ENCODE measurements at places on chromosomes 5 and 9. TPM values are rescaled to one million over a fixed set of nuclear protein-coding genes. Genes with fewer than 3 reads are reported as not detected.

GRCh38 chr9:96062031-96062430, 186.5 kb downstream of the ERCC6L2 start:
- no peak for DNase-seq

DNA sequence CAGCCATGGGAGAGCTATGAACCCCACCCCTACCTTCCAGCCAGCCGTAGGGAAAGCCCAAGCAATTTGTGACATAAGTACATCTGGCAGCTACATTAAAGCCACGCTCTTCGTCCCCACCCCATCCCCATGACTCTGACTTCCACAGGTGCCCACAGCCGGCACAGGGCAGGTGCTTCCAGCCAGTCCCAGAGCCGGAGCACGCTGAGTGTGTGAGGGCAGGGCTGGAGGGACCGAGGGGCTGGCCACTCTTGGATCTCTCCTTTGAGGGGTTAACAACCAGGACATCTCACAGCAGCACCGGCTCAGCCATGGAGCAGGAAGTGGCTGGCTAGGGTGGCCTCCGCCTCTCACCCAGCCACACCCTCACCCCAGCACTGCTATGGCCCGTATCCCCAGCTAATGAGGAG, 2.4 kb upstream of the FAM78A start:
- DNase-seq: peak; percentile 60

- no peak for DNase-seq
Measured at GRCh38 chr9:80651044-80651443, 1038.3 kb downstream of the TLE1 start.

DNA sequence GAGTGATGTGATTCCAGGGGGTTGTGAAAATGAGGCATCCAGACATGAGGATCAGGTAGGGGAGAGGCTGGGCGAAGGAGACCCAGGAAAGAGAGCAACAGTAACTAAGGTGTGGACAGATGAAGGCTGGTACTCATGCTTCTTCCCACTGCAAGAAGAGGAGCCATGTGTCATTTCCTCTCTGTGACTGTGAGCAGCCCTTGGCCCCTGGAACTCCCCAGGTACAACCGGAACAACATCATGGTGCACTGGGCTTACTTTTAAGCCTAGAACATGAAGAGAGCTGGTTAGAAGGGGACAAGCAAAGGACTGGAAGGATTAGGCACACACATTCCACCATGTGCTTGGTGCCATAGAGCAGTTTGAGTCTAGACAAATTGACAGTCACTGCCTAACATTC, 10.9 kb upstream of the IL12B start:
- DNase-seq: no peak

DNA sequence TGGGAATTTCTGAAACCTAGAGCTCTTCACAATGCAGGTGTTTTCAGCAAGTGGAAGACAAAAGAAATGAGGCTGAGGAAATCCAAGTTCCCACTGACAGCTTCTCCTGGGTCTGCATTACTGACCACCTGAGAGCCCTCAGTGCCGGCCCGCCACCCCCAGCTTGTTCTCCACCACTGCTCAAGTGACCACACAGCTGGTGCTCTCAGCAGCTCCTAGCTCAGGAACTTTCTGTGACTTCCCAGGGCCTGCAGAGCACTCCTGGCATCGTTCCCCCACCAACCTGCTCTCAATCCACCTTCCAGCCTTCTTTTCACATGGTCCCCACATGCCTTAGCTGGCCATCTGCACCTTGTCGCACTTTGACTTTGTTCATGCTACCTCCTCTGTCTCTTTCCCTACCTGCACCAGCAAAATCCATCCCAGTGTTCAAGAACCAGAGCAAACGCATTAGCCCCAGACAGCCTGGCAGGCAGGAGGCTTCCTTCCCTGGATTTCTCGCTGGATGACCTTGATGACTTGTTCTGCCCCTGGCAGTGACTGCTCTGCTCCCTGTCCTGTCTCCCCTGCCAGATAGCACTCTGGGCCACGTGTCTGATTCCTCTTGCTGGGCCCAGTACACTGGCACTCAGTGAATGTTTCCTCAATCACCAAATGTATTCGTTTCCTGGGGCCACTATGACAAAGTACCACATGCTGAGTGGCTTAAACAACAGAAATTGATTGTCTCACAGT, 35.1 kb upstream of the NANS start:
- DNase-seq: no peak

DNA sequence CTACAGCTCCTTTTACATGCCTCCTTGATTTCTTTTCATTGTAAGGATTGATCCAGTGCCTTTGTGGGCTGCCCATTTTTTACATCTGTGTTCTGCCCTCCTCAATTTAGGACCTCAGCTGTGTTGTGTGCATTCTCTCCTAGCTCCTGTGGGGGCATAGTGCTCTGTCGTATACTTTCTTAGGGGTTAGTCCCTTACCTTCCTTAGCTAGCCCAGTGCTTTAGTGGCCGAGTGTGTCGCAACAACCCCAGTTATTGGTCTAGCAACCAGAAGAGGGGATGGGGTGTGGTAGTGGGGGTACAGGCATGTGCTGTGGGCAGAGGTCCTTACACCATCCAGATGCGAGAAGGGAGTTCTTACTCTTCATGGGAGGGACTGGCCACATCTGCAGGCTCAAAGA, 12.1 kb downstream of the MTRR start:
- peak; percentile 14 for DNase-seq

- peak; percentile 59 for DNase-seq
Measured at GRCh38 chr9:92749071-92749933, 15.3 kb downstream of the BICD2 start.

- DNase-seq: no peak
Measured at GRCh38 chr9:12633016-12633765, 60.0 kb upstream of the TYRP1 start.

- DNase-seq: no peak
Measured at GRCh38 chr5:94577466-94578245, 40.7 kb downstream of the KIAA0825 start.

- DNase-seq: no peak
Measured at GRCh38 chr5:144093868-144094267, 76.6 kb downstream of the YIPF5 start.

- no peak for DNase-seq
Measured at GRCh38 chr9:128049843-128050242, 17.3 kb downstream of the NAIF1 start.

GRCh38 chr9:127079446-127080140, 42.8 kb downstream of the ANGPTL2 start:
- DNase-seq: no peak

DNA sequence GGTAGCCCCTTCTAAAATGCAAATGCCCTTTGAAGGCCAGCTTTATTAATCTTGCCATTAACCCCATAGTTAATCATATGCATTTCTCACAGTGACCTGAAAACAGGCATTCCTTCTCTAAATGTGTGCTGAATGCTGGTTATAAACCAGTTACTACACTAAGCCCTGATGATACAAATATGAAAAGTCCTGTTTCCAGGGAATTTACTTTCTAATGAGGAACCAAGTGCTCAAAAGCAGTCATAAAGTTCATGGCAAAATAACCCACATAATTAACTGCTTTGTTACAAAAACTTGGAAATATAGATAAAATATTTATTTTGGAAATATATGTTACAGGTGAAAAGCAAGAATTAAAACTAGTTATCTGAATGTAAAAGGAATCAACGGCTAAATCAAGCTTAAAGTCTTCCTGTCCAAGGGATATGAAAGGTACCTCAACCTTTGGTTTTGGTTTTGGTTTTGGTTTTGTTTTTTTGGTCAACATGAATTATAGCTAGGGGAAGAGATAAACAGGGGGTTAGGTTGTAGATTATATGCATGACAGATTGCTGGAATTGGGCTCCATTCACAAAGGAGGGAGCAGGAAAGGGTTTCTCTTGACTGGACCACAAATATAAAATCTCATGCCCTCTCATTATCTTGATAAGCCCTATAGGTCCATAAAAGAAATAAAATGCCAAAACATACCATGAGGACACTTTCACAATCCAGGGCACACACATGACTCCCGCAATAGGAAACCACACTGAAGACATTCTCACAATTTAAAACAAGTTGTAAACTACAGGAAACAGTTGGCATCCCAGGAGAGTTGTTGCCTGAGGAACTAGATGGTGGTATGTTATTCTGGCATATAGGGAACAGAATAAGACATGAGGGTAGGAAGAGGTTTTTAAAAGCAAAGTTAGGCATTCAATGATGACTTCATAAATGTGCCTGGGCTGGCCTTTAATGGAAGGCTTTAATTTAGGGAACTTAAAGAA, 46.7 kb upstream of the MACIR start:
- DNase-seq: no peak

GRCh38 chr5:88888291-88888690, 5.3 kb upstream of the MEF2C start:
- no peak for DNase-seq

DNA sequence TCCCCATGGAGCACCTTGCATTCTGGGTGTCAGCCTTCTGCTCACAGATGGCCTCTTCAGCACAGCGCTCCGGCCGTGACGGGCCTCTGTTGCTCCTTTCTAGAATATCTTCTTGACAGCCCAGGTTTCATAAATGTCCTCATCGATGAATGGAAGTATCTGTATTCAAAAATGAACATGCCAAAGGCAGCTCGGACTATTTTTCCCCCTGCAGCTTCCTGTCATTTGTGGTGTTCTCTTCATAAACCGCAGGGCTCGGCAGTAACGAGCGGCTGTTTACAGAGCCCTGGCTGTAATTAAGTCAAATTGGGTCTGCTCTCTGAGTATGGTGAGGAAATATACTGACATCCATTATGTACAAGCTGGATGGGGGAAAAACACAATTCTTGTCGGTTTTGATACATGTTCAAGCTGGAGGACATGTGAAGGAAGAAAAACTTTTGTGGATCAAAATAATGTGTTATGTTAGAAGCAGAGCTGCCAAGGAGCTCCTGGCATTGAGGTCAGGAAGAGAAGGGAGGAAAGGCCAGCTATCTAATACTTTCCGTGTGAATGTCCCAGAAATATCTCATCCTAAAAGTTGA, 154.1 kb upstream of the CD180 start:
- DNase-seq: no peak

DNA sequence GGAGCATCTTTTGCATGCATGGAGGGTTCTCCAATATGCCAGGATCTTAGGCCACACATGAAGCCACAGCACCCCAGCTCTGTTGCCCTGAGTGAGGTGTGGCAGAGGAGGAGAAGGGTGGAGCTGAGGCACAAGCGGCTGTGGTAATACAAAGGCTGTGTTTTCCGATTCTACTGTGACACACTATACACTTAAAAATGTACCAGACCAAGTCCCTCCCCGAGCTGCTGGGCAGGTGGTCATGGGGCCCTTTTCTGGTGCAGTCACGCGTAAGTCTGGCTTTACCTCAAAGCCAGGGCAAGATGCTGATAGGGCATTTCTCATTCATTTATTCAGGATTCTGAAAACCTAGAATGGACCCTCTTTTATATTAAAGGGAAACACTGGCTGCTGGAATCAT, 3.7 kb downstream of the ADGRV1 start:
- no peak for DNase-seq

GRCh38 chr9:116817762-116818161, 130.7 kb downstream of the TRIM32 start:
- DNase-seq: no peak

GRCh38 chr5:35884191-35884769, 27.6 kb downstream of the IL7R start:
- DNase-seq: no peak

- DNase-seq: no peak
Measured at GRCh38 chr9:126304207-126304970, 22.2 kb upstream of the MVB12B start.

DNA sequence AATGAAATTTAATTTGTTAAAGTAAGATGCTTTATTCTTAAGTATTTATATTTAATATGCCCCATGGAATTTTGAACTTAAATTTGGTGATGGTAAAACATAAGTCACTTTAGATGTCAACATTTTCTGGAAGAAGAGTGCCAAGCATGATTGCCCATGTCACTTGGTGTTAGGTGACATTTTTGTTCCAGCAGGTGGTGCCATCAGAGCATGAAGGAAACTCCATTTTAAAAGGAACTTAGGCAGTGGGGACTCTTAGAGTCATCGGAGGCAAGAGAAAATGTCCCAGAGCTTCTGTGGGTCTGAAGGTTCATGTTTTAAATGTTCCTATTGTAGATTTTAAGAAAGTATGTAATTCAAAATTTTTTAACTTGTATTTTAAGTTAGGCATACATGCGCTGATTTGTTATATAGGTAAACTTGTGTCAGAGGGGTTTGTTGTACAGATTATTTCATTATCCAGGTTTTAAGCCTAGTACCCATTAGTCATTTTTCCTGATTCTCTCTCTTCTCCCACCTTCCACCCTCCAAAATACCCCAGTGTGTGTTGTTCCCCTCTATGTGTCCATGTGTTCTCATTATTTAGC, 789.3 kb downstream of the SEMA5A start:
- peak; percentile 25 for DNase-seq

Gene IRX1
- 2.7 TPM for total RNA-seq

Gene DOK3
- 0.76 TPM for total RNA-seq

Gene DRD1
- 0.10 TPM for total RNA-seq

Gene TMEM252
- not detected for total RNA-seq

Gene GABRG2
- total RNA-seq: 0.73 TPM

Gene PCDHB5
- total RNA-seq: 0.07 TPM

Gene RC3H2
- total RNA-seq: 21.6 TPM

Gene GMCL2
- total RNA-seq: not detected

Gene PCDHA10
- 0.11 TPM for total RNA-seq

Gene SOWAHA
- total RNA-seq: 0.21 TPM

Gene TXNDC8
- not detected for total RNA-seq

Gene DMRT3
- total RNA-seq: not detected

Gene FOXD4L6
- not detected for total RNA-seq
